ENCODE measurements at places on chromosomes 13 and 19. TPM values are rescaled to one million over a fixed set of nuclear protein-coding genes. Genes with fewer than 3 reads are reported as not detected.
A peak's percentile ranks its signal among the peaks of the same experiment; 100 is the strongest.

- no peak for DNase-seq
Observed at GRCh38 chr19:50925734-50926133, 14.5 kb upstream of the KLK4 start.

DNA sequence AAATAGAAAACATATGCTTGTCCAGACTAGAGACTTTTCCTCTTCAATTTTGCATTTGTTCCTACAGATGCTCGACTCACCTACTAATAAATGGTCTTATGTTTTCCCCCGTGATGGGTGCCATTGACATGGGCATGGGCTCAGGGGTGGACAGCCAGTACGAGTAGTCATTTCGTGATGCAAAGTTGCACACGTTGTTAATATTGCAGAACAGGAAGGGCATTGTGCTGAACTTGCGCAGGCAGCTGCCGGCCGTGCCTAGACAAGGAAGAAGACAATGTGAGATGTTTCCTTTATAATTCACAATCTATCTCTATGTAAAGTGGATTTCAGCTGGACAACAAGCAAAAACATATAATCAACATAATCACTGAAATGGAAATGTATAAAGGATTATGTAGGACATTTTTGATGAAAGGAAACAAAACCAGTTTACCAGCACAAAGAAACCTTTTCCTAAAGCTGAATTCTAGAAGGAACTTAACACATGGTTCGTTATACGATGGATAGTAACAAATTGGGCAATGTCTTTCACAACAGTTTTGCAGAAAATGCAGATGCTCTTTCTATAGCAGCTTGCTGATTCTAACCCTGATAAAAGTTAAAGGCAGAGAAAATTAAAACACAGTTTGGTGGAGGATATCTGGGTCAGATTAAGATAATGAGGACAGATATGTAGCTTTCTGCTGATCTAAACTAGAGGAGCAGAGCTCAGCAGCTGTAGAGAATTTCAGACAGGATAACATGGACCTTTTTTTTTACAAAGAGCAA is 145.7 kb downstream of the COL4A1 start:
- DNase-seq = no peak

DNA sequence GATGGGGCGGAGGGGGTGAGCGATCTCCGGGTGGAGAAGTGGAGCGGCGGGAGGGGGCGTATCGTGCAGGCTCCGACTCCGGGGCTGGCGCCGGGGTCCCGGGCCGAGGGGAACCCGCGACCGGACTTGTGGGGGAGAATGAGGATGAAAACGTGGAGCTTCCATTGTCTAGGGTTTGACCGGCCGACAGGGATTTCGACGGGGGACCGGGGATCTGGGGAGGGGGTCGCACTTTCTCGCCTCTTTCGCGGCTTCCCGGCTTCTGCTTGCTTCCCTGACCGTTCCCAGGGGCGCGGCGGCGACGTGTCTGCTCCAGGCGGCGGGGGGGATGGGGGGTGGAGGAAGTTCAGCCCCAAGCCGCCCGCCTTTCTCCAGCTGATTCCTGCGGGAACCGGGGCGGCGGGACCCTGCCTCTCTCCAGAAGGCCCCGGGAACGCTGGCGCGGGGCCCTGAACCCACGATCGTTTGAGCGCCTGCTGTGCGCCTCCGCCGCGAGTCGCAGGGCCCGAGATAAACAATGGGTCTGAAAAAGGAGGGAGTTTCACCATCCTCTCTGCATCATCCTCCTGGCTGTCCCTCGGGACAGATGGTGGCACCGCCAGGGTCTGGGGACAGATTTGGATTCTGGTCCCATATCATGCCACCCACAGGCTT is 790 bp downstream of the TPM4 start:
- DNase-seq = peak; percentile 62

DNA sequence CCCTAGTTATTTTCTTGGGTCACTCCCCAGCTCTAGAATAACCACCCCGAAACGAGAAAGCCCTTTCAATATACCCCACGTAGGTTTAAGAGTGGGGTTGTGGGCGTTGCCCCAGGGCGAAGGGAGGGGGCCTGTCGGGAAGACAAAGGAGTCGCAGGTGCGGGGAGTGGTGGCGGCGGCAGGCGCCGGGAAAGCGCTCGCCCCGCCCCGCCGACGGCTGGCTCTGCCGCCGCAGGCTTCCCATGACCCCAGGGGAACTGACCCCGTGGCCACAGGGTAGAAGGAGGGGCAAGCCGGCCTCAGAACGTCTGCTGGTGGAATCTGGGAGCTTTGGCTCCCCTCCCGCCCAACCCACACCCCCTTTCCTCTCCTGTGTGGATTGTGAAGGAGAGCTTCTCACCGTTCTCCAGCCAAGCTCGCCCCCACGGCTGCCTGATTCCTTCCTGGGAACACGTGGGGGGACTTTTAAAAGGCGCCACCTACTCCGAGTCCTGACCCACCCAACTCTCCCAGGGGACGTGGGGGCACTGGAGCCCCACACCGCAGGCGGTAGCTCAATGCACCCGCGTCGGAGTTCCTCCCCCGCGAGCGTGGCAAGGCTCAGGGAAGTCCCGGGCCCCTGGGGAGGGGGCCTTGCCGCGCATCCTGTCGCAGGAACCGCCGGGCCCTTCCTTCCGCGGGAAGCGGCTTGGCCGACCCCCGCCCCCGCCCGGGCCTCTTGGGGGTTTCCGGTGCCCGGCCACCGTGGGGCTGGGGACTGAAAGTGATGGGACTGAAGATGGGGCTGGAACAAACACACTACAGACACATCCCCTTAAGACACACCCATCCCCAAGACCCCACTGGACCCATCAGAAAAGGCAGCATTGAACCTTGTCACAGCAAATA is 5.5 kb downstream of the IER2 start:
- DNase-seq = peak; percentile 43

OR7G3 gene
- not detected for total RNA-seq
